ENCODE measurements at places on chromosomes 11 and 22. TPM values are rescaled to one million over a fixed set of nuclear protein-coding genes. Genes with fewer than 3 reads are reported as not detected.

- H3K27ac ChIP-seq = peak overlapping the region; percentile 46
- no peaks in the 10 kb centered on the region for H3K27me3 ChIP-seq
- H3K4me3 ChIP-seq = no peak overlapping the region
- H3K36me3 ChIP-seq = no peaks in the 10 kb centered on the region
These were observed 9.0 kb upstream of the CYTH4 start for GRCh38 chr22:37273126-37273845.

DNA sequence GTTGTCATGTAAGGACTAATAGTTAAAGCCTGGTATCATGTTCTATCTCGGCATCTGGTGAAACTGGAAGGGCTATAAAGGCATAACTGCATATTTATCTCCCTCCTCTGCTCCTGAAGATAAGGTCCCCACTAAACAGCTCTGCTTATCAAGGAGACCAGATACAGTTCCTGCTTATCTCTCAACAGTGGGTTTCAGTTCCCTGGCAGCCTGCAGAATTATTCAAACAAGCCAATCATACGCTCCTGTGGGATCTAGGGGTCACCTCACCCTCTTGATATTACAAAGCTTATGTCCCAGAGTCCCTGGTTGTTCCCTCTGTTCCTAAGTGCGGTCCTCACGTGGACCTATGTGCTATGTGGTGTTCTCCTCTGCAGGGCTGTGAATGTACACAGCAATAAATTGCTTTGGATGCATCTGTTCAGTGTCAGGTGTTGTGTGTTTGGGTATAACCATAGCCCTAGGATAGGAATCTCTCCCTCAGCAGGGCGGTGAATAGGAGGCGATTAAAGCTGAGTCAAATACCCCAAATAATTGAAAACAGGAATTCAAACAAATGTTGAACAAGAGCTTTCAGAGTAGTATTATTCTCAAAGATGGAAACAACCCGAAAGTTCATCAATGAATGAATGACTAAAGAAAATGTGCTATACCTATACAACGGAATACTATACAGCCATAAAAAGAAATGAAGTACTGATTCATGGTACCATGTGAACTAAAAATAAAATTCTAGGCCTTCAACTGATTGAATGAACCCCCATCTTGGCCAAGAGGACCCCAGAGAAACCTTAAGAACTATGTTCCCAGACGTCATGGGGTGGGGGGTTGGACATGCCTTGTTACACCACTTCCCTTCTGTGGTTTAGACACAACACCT lies 3.1 kb upstream of the OOSP4A start:
- H3K4me3 ChIP-seq = no peak overlapping the region
- H3K27me3 ChIP-seq = no peaks in the 10 kb centered on the region
- no peaks in the 10 kb centered on the region for H3K36me3 ChIP-seq
- no peaks in the 10 kb centered on the region for H3K4me1 ChIP-seq
- peak overlapping the region; percentile 31 for H3K27ac ChIP-seq
- no peak for DNase-seq

DNA sequence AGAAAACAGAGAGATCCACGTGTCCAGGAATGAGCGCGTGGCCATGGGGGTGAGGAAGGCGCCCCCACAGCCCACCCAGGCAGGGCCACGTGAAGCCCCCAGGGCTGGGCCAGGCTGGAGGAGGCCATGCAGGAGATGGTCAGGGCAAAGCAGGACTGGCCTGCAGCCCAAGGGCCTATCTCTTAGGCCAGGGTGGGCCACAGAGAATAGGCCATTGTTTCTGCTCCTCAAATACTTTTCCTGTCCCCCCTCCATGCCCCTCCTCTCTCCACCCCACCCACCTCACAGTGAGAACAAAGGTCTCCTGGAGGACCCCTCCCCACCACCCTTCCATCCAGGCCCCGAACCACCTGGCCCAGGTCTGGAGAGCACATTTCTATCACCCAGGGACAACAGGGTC lies 8.3 kb upstream of the CDC42EP1 start:
- no peaks in the 10 kb centered on the region for H3K27me3 ChIP-seq
- DNase-seq = no peak
- H3K36me3 ChIP-seq = no peaks in the 10 kb centered on the region
- H3K4me3 ChIP-seq = no peak overlapping the region

DNA sequence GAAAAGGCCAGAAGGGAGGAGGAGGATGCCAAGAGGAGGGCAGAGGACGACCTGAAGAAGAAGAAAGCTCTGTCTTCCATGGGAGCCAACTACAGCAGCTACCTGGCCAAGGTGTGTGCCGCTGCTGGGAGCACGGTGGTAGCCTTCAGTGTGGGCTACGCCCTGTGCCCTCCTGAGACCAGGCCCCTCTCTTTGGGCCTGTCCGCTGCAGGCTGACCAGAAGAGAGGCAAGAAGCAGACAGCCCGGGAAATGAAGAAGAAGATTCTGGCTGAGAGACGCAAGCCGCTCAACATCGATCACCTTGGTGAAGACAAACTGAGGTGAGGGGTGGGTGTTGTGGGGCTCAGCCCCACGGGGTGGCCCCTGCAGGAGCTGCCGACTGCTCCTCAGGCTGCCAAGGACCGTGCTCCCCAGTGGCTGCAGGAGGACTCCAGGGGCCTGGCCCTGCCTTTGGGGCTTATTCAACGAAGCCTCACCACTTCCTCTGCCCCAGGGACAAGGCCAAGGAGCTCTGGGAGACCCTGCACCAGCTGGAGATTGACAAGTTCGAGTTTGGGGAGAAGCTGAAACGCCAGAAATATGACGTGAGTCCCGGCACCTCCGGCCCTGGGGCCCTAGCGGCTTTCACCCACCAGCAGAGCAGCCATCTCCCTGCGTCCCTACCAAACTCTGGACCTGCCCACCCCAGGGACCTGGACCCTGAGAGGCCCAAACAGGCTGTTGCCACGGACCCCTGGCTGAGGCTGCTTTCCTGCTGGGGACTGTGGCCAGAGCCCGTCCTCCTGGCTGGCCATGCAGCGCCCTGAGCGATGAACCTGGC lies 12.6 kb upstream of the MRPL23 start:
- H3K4me1 ChIP-seq = no peaks in the 10 kb centered on the region
- H3K27ac ChIP-seq = no peak overlapping the region
- DNase-seq = peak; percentile 30
- H3K27me3 ChIP-seq = no peaks in the 10 kb centered on the region
- no peak overlapping the region for H3K4me3 ChIP-seq
- H3K36me3 ChIP-seq = no peaks in the 10 kb centered on the region

GRCh38 chr11:127395034-127395433 lies 394.5 kb upstream of the KIRREL3 start:
- no peak overlapping the region for H3K4me3 ChIP-seq
- H3K4me1 ChIP-seq = no peaks in the 10 kb centered on the region
- H3K27ac ChIP-seq = no peak overlapping the region

DNA sequence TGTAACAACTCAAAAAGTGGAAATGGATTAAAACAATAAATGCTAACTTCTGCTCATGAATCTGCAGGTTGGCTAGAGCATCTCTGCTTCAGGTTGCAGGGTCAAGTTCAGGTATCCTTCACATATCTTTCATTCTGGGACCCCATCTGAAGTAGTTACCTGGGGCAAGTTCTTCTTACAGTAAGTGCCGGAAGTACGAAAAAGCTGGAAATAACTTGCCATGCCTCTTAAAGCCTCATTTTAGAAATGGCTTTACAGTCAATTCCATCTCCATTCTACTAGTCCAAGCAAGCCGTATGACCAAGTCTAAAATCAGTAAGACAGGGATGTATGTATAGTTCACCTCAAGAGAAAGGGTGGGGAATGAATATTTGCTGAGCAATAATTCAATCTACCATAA lies 93.7 kb downstream of the FCHSD2 start:
- no peak overlapping the region for H3K4me3 ChIP-seq
- H3K36me3 ChIP-seq = no peaks in the 10 kb centered on the region
- H3K27ac ChIP-seq = no peak overlapping the region
- no peaks in the 10 kb centered on the region for H3K27me3 ChIP-seq
- peaks cover 13% of the 10 kb centered on the region for H3K4me1 ChIP-seq

- no peaks in the 10 kb centered on the region for H3K27me3 ChIP-seq
- no peak overlapping the region for H3K4me3 ChIP-seq
- no peaks in the 10 kb centered on the region for H3K36me3 ChIP-seq
- DNase-seq = no peak
- H3K4me1 ChIP-seq = no peaks in the 10 kb centered on the region
- no peak overlapping the region for H3K27ac ChIP-seq
These were observed 393.9 kb downstream of the GUCY1A2 start for GRCh38 chr11:106624377-106624776.

DNA sequence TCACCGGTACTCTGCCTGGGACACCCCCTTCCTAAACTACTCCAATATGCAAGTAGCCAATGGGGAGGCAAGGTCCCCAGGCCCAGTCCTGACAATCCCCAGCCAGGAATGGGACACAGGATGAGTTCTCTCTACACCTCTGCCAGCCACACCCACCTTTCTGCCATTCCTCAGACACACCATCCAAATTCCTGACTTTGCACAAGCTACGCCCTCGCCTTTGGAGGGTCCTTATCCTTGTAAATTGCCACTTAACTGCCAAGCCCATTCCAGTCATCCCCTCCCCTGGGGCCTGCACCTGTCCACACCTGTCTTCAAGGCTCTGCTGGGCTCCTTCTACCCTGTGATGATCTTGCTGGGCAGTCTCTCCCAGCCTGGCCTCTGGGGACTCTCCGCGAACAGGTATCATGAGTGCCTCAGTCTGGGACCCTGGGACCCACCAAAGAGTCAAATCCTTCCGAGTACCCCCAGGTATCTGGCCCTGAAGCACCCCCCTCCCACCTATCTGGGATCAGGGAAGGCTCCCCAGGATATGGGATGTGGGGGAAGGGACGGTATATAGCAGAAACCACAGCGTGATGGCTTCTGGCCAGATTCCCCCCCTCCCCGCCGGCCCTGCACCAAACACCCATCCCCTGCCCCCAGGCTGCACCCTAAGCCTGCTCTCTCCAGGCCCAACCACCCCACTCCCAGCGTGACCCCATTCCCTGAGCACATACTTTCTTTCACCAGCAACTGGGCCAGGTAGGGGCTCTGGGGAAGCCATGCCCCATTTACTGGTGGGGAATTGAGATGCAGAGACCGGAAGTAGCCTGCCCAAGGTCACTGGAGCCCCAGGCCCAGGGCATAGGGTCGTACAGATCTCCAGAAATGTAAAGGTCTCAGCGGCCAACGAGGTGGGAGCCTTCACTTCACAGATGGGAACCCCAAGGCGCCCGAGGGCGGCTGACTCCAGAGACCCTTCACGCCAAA lies 806 bp downstream of the ARAP1 start:
- no peaks in the 10 kb centered on the region for H3K27me3 ChIP-seq
- H3K4me1 ChIP-seq = peaks cover 46% of the 10 kb centered on the region
- peak overlapping the region; percentile 80 for H3K27ac ChIP-seq
- no peaks in the 10 kb centered on the region for H3K36me3 ChIP-seq

- H3K4me3 ChIP-seq = peak overlapping the region; percentile 2
- no peaks in the 10 kb centered on the region for H3K36me3 ChIP-seq
- peaks cover 12% of the 10 kb centered on the region for H3K4me1 ChIP-seq
- H3K27me3 ChIP-seq = no peaks in the 10 kb centered on the region
These were observed 9.9 kb upstream of the TALDO1 start for GRCh38 chr11:737366-737765.

DNA sequence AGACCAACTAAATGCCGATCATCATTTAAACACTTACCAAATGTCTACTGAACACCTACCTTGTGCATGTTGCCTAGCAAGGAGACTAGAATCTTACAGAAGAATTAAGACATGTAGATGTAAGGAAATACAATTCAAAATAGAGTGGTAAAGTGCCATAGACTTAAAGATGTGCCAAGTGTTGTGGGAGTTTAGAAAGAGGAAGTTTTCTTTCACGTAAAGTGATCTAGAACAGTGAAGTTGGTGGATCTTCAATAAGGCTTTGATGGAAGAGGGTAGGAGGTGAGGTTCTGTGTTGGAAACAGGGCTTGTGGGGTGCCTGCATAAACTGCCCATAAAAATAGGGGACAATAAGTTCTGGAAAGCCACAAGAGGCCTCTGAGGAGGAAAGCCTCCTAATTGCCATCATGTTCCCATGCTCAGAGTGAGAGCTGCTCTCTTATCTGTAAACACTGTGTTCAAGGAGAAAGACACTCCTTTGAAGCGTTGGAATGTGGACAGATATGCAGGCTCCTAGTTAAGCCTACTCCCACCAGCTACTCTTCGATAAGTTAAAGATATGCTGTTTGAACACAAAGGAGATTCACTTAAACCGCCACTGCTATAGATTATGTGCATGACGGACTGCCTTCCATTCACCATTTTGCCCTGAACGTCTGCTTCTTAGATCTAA lies 66.7 kb downstream of the HSD17B12 start:
- DNase-seq = no peak
- no peaks in the 10 kb centered on the region for H3K27me3 ChIP-seq
- no peak overlapping the region for H3K4me3 ChIP-seq
- peak overlapping the region; percentile 43 for H3K27ac ChIP-seq
- H3K4me1 ChIP-seq = no peaks in the 10 kb centered on the region
- no peaks in the 10 kb centered on the region for H3K36me3 ChIP-seq

ARHGEF17 gene
- not detected for total RNA-seq

SLC22A8 gene
- not detected for total RNA-seq

SLCO2B1 gene
- 0.98 TPM for total RNA-seq

SLC7A4 gene
- 0.13 TPM for total RNA-seq

C11orf86 gene
- total RNA-seq = not detected

MS4A3 gene
- not detected for total RNA-seq

NXPE4 gene
- not detected for total RNA-seq
